ENCODE measurements at places on chromosomes 11 and 22.

- no peak for DNase-seq
These were observed 92.6 kb downstream of the PKNOX2 start for GRCh38 chr11:125257190-125257579.

- no peak for DNase-seq
These were observed 16.3 kb upstream of the TMEM191C start for GRCh38 chr22:21450858-21451353.

GRCh38 chr11:12529793-12530192, 144.4 kb upstream of the TEAD1 start:
- DNase-seq = no peak

- DNase-seq = no peak
These were observed 65.9 kb upstream of the HMGXB4 start for GRCh38 chr22:35191412-35191811.

DNA sequence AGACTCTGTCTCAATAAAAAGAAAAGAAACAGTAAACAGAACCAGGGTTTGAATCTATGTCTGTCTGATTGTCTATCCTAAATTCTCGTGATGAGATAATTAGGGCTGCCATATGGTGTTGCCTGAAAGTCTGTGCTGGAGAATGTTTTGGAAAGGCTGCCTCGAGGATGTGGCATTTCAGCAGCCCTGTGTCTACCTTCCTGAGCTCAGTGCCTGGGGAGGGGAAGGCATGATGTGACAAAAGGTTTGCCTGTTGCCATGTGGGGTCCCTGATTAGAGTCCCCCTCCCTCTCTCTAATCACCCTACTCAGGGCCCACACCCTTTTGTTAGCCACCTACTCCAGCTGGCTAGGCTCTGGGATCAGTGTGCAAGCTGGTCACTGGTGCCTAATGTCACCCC, 15.2 kb downstream of the CD82 start:
- DNase-seq = no peak

- no peak for DNase-seq
These were observed 412.4 kb upstream of the CADM1 start for GRCh38 chr11:115916608-115917007.

DNA sequence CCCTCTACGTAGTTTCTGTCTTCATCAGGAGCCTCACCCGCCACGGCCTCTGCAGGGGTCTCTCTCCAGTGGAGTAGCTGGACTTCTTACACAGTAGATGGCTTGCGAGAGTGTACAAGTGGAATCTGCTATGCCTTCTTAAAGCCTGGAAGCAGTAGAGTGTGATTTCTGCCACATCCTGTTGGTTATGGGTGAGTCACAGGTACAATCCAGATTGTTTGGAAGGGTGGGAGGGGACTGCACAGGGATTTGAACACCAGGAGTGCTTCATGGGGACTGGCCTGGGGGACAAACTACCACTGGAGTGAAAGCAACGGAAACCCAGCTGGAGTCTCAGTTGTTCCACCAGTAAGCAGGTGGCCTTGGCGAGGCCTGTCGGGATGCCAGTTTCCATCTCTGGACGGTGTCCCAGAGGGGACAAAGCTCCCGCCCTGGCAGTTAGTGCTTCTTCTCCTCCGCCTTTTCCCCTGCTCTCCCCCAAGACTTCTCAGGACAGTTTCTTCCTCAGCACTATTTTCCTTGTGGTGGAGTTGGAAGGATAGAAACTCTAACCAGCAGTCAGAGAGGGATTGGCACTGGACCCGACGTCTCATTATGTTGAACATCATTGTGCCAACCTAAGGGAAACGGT, 85.0 kb upstream of the RCN1 start:
- no peak for DNase-seq

Measured in osteoblast (primary cell).